Hematopoietic multipotent progenitor cell treated with erythropoietin and hydrocortisone succinate and interleukin-3 and kit ligand, for 6 days (in vitro differentiated cells): ENCODE measurements at places on chromosomes 4 and X.
A peak's percentile ranks its signal among the peaks of the same experiment; 100 is the strongest.

- no peak for DNase-seq
Observed at GRCh38 chr4:148737061-148737770, 295.0 kb upstream of the NR3C2 start.

DNA sequence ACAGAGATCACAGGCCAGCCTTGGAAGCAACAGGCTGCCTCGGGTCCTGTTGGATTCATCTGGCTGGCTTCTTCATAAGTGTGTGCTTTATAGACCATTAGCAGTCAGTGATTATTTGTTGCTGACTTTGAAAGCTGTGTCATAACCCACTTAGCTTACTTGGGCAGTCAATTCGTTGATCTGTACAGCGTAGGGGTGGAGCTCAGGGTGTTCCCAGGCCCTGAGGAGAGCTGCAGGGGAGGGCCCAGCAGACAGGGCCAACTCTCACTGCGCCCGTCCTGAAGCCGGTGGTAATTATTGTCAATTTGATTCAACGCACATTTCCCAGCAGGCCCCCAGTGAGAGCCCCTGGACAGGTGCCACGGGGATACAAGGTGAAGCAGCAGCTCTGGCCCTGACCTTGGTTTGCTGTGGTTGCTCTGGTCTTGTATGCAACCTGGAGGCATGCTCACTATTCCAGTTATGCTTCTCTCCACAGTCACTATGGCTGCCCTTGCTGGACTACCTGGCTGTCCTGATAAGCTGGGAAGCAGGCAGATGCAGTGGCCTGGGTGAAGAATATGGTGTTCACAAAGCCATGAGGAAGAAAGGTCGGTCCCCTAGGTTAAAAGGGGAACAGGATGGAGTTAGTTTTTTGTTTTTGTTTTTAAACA is 40.1 kb upstream of the HMGB3 start:
- DNase-seq = no peak

DNA sequence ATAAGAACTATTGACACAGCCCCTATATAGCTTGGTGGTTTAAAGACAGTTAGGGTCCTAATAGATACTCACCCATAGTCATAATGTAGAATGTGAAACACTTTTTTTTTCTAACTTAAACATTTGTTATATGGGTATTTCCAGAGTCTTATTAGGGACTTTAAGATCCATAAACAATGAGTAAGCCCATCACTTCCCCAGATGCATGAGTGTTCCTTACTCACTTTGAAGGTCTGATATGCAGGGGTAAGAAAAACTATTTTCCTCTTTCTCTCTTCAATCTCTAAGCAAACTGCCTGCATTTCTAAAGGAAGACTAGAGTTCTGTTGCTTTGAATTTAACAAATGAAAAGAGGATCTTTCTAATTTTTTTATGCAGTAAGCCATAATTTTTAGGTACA is 443.6 kb upstream of the PITX2 start:
- DNase-seq = no peak

- peak; percentile 89 for DNase-seq
Observed at GRCh38 chr4:105113800-105114199, 32.9 kb upstream of the TET2 start.

DNA sequence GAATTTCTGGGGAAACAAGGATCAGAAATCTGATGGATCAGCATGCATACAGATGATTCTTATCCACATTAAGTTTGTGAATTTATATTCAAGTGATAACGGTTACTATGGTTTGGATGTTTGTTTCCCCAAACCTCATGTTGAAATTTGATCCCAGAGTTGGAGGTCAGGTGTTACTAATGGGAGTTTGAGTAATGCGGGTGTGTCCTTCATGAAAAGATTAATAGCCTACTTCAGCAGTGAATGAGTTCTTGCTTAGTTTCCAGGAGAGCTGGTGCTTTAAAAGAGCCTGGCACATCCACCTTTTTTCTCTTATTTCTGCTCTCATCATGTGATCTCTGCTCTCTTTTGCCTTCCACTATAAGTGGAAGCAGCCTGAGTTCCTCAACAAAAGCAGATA is 712.4 kb downstream of the IL1RAPL1 start:
- DNase-seq = no peak

DNA sequence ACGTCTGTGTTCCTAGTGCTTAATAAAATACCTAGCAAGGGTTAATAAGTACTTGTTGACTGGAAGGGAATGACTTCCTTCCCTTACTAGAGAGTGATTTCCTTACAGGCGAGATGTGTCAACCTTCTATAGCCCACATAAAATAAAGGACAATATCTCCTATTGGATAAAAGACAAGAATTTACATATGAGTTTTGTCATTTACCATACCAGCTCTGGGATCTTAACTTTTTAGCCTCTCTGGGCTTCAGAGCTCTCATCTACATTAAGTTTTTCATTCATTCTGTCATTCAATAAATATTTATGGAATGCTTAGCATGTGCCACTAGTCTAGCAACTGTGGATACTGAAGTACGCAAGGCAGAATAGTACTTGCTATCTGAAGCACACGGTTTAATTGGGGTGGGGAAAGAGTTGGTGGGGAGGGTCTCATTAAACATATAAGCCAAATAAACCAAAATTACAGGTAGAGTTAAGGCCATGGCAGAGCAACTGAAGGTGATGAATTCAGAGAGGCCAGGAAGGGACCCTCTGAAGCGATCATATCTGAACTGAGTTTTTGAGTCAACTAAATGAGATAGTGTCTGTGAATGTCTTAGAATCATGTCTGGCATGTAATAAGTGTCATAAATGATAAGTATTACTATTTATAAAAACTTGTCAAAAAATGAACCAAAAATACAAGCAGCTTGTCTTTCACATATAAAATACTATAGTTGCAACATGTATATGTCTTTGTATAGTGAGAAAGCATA is 91.6 kb upstream of the BMP2K start:
- no peak for DNase-seq

- DNase-seq = no peak
Observed at GRCh38 chr4:182749667-182750167, 167.5 kb downstream of the DCTD start.
